ENCODE measurements at places on chromosomes 6 and 20.

DNA sequence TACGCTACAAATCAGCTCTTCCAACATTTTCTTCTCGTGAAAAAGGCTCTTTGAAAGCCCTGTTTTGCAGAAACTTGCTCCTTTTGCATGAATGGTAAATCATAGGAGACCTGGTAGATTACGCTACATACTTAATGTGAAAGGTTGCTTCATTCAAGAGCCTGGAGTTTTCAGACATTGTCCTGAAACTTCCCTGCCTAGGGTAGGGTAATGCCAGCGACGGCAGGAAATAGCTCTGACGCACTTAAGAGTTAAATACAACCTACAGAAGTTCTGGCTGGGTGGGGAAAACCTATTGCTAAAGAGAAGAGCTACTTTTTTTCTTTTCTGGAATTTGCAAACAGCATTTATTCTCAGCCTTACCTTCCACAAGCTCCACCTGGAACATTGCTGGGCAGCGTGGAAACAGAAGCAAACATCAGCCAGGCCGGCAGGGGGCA, 144.5 kb downstream of the LPA start:
- no peak for DNase-seq

- no peak for DNase-seq
Observed at GRCh38 chr6:42545226-42545773, 18.5 kb upstream of the UBR2 start.

GRCh38 chr20:53411129-53411528, 182.5 kb downstream of the ZNF217 start:
- no peak for DNase-seq

DNA sequence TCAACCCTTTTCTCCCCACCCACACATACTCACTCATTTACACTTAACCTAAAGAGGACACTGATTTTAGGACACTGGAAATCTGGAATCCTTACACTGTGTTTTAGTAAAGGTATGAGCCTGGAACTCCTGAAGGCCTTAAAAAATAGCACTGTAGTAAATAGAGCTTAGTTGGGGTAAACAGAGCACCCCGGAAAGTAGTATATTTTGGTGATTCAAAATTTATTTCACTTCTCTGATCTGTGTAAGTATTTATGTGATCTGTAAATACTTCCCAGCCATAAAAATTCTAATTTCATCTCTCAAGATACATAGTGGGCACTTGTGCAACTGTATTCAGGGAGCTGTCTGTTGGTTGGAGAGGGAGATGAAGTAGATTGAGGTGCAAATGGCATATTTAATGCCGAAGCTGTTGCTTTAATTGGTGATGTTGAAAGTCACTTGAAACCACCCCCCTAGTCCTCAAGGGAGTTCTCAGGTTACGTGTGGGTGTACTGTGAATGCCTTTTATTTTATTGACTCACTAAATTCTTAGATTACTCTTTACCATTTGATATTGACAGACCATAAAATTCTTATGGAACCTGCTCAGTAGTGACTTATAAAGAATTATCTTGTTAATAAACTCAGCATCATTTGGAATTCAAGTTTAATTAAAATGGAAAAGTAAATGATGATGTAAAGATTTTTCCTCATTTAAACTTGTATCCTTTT, 154.9 kb downstream of the SOX4 start:
- no peak for DNase-seq

DNA sequence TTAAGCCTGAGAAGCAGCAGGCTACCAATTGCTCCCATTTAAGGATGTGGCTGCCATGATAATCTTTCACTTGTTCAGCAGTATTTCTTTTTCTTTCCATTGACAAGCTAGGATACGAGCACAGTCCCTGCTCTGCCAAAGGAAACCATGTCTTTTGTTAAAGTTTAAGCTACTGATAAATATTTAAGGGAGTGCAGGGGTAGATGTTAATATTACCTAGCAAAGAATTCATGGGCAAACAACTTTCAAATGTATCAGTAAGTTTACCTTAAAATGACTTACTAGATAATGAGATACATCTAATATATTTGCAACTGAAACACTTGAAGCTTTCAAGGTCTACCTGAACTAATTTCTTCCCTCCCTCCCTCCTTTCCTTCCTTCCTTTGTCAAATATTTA, 77.3 kb downstream of the OPN5 start:
- DNase-seq, result no peak

- DNase-seq, result no peak
Observed at GRCh38 chr6:11795403-11795802, 16.8 kb upstream of the ADTRP start.

DNA sequence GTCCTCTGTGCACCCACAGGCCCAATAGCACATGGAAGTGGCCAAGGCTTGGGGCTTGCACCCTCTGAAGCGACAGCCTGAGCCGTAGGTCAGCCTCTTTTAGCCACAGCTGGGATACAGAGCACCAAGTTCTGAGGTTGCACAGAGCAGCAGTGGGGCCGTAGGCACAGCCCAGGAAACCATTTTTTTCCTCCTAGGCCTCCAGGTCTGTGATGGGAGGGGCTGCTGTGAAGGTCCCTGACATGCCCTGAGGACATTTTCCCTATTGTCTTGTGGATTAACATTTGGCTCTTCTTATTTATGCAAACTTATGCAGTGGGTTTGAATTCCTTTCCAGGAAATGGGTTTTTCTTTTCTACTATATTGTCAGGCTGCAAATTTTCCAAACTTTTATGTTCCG, 878.7 kb upstream of the MAN1A1 start:
- DNase-seq, result no peak
